ENCODE measurements at places on chromosomes 5 and 9.

GRCh38 chr9:134382733-134383132 is 56.5 kb downstream of the RXRA start:
- no peak for DNase-seq

DNA sequence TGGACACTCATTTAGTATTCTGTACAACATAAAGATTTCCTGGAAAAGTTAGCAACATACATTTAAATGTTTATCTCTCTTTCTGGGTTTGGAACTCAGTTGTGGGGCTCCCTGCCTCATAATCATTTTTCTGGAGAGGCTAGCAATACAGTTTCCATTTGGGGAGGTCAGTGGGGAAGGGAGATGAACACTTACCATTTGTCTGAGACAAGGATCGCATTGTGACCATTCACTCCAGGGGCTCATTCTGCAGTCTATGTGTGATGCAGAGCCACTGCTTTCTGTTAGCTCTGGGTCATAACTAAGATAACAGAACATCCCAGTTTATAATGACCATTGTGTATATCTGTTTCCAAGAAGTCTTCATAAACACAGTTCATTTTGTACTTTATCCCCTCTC is 22.4 kb downstream of the C9 start:
- no peak for DNase-seq

DNA sequence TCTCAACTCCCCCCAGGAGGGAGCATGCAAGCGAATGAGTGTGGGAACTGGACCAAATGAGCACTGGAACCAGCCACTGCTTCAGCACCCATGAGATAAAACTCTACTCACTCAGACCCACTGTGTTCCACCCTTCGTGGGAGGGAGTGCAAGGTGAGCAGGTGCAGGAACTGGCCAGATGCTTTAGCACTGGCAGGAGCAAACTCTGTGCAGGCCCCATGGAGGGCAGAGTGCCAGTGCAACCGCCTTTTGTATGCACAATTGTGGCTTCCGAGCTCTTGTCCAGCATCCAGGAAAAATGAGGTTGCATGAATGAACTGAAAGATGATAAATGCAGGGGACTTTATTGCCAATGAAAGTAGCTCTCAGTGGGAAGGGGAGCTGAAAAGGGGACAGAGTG is 67.4 kb upstream of the CCDC112 start:
- DNase-seq, result no peak

GRCh38 chr5:90626493-90626892 is 67.9 kb downstream of the ADGRV1 start:
- no peak for DNase-seq

DNA sequence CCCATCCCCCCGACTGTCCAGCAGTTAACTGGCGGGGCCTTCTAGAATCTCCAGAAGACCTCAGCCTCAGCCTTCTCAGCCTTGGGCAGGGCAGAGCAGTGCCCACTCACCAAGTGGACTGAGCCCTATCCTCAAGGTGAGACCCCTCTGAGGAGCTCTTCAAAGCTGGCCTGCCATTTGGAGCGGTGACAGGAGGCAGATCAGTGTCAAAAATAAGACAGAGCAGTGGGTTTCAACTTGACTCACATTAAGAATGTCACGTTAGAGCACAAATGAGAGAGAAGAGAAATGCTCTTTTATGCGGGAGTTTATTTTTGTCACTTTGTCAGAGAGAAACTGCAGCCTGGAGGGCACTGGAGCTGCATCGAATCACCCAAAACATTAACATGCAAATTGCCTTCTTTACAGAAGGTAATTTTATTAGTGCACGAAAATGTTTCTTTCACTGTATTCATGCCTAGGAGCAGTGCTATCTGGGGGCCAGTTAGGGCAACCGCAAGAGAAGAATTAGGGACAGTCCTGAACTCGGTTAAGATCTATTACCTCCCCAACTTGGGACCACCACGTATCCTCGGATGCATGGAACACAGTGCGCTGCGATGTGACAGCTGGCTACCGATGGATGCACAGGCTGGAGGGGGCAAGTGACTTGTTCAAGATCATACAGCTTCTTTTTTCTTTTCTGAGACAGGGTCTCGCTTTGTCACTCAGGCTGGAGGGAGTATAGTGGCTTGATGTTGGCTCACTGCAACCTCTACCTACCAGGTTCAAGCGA is 188.5 kb downstream of the DAB2IP start:
- no peak for DNase-seq

DNA sequence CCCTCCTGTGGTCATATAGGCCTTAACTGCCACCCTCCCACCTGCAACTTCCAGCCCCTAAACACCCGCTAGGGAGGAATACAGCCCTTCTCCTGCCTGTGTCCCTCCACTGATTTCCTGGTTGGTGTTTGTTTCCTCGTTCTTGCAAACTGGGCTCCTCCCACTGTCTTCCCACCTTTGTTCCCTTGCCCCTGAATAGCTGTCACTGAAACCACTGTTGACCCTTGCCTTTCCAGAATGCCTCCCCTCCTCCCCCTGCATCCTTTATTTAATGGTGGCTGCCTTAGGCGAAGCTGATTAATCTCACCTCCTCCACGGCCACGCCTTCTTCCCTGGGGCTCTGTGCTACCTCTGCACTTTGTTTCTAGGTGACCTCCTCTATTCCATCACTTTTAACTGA is 626.7 kb downstream of the BNC2 start:
- DNase-seq, result no peak

DNA sequence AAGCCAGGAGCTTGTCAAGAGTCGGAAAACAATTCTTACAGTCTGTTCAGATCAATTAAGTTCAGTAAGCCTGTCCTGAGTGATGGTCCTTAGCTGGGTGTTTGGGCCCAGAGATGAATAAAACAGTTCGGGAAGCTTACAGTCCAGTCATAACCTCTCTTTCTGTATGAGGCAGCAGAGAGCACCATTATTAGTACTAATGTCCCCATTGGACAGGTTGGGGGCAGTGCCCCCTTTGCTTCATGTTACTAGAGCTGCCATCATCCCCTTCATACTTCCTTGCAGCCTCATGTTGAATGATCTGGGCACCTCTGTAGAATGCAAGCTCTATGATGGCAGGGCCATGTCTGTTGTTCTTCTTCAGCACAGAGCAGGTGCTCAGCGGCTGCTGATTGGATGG is 9.8 kb downstream of the DOCK2 start:
- no peak for DNase-seq

- DNase-seq, result no peak
These were observed 4.7 kb downstream of the MRPL36 start for GRCh38 chr5:1794901-1795290.

DNA sequence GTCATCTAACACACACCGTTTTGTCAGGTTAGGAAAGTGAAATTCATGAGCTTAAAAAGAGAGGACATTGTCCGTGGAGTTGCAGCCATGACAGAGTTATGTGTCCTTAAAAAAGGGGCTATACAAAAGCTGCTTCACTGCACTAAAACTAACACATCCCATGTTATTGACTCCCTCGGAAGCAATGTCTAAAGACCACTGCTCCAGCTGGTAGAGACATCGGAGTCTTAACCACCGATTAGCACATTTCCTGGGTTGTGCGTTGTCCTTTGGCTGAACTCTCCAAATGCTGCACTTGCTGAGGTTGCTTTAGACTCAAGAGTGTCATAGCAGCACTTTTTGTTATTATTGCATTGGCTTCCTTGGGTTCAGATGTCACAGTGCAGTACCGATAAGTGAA is 128.3 kb upstream of the C9orf72 start:
- peak; percentile 44 for DNase-seq

- DNase-seq, result no peak
These were observed 57.2 kb upstream of the LPAR1 start for GRCh38 chr9:111095441-111095840.

DNA sequence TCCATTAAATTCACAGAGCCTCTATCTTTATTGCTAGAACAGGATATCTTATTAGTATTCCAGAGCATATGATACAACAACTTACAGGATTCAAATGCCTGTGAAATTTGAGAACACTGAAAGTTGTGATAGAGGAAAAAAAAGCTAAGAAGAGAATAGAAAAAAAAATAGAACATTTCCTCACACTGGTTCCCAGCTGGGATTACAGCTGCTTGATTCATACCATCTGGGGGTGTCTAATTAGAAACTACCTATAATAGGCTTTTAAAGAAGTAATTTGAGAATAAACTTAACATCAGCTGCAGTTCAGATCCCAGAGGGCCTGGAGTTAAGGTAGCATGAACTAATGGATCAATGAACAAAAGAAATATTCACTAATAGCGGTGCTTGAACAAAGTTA is 922.0 kb downstream of the CDH12 start:
- no peak for DNase-seq

- DNase-seq, result no peak
These were observed 87.5 kb downstream of the DAB2IP start for GRCh38 chr9:121738968-121739367.

- DNase-seq, result no peak
These were observed 28.1 kb downstream of the IL33 start for GRCh38 chr9:6243746-6244145.

DNA sequence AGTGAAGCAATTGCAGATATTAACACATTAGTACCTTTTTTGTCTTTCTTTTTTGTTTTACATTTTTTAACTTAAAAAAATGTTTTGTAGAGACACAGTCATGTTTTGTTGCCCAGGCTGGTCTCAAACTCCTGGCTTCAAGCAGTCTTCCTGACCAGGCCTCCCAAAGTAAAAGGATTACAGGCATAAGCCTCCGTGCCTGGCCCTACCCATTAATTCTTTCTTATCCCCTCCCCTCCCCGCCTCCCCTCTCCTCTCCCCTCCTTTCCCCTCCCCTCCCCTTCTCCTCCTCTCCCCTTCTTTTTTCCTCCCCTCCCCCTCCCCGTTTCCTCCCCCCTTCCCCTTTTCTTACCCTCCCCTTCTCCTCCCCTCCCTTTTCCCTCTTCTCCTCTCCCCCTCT is 182.4 kb downstream of the FER start:
- DNase-seq, result no peak

GRCh38 chr5:133457439-133458355 is 154.6 kb downstream of the FSTL4 start:
- DNase-seq, result no peak

DNA sequence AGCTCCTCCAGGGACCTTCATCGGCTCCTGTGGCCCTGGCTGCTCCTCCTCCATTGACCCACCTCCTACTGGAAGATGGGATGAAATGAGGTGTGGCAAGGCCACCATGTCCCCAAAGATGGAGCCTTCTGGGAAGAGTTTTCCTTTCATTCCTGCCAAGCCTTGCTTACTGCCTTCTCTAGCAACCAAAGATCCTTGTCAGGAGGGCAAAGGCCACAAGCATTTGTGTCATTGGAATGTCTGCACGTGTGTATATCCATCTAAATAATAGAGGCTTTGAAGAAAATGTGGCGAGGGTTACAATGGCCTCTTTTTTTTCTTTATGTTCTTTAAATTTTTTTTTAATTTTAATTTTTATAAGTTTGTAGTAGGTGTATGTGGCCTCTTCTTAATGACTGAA is 313.6 kb downstream of the ARHGEF28 start:
- DNase-seq, result no peak

GRCh38 chr5:149338364-149338763 is 6.9 kb upstream of the GRPEL2 start:
- DNase-seq, result no peak

DNA sequence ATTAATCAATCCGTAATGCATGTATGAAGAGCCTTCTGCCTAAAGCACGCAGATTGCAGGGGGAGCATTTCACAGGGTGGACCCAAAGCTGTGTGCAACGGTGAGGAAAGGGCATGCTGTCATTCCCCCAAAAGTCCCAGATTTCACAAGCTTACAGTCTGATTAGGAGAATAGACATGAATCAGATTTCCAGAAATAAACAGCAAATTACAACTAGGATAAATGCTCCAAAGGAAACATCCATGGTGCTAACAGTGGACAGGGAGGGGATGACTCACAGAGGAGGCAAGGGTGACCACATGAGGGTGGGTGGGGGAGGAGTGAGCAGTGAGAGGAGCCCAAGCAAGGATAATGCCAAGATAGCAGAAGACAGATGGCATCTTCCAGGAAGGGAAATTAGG is 258.4 kb upstream of the TAS2R1 start:
- no peak for DNase-seq

DNA sequence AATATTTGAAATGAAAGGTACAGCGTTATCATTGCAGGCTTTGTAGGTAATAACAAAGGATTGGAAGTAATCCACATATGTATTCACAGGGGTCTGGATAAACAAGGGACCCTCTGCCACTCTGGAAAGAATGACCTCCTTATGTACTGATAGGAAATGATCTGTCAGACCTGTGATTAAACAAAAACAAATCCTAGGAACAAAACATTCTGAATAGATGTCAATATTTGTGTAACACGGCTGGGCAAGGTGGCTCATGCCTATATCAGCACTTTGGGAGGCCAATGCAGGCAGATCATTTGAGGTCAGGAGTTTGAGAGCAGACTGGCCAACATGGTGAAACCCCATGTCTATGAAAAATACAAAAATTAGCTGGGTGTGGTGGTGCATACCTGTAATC is 42.3 kb downstream of the NSUN2 start:
- DNase-seq, result no peak

- no peak for DNase-seq
These were observed 22.8 kb downstream of the MEGF10 start for GRCh38 chr5:127313379-127313778.

DNA sequence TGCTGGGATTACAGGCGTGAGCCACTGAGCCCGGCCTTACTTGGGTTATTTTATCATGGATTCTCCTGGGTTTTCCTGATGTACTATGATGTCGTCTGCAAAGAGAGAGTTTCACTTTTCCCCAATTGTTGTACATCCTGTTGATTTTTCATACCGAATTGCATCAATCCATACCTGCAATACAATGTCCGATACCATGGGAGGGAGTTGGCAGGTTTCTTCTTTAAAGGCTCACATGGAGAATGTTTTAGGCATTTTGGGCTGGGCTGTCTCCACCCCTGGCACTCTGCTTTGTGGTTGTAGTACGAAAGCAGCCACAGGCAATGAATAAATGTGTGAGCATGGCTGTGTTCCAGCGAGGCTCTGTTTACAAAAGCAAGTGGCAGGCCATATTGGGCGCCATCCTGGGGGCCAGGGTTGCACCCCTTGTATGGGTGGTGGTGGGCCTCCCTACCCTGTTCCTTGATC is 35.1 kb upstream of the EXOC3 start:
- no peak for DNase-seq

DNA sequence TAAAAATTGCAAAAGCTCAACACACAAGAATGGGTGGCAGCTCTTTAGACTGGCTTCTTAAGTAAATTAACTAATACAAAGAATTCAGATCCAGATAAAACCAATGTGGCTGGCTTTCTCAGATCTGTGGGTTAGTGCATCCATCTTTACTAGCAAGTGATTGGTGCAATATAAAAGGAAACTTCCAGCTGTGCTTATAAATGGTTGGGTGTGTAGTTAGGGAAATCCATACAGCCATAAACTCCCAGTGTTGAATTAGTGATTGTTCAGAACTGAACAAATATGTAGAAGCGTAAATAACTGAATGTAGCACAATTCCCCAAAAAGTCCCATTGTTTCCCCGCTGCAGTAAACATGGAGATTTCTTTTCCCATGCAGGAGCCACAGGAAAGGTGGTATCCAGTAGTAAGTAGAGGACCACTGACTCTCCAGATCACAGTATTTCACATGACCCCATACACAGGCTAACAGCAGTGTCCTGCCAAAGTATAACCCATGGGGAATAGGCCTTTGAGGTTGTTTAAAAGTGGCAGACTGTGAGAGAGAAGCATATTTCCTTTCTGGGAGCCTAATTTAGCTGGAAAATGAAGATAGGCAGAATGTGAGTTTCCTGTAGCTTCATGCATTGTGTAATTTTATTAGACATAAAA is 173.1 kb upstream of the SLC12A2 start:
- no peak for DNase-seq

- no peak for DNase-seq
These were observed 19.7 kb downstream of the C6 start for GRCh38 chr5:41193456-41194205.

Measured in CD4-positive, alpha-beta T cell treated with Interleukin-4 for 1 hour (primary cell).